Astrocyte of the cerebellum (primary cell): ENCODE measurements at places on chromosomes 16 and 17.

DNA sequence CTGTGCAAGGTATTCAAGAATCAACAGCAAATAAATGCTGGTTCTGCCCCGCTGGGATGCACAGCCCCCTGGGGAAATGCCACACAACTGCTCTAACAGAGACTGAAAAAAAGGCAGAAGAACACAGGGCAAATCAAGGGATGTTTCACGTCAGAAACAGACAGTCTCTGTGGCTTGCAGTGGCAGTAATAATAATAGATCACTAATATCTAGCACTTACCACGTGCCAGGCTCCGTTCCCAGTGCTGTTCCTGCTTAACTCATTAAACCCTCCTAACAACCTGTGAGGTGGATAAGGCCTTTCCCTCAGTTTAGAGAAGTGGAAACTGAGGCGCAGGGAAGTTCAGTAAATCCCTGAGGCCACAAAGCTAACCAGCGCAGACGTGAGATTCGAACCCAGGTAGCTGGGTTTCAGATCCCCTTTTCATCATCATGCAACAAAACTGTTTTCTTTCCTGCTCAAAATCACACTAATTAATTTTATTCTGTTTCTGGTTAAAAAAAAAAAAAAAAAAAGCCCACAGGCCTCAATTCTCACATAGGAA is 36.7 kb downstream of the ARHGAP17 start:
- no peak for DNase-seq

- no peak for DNase-seq
Observed at GRCh38 chr17:81885869-81886548, 5.4 kb downstream of the ALYREF start.

- DNase-seq, result no peak
Observed at GRCh38 chr17:2994441-2994840, 69.0 kb downstream of the OR1D5 start.

DNA sequence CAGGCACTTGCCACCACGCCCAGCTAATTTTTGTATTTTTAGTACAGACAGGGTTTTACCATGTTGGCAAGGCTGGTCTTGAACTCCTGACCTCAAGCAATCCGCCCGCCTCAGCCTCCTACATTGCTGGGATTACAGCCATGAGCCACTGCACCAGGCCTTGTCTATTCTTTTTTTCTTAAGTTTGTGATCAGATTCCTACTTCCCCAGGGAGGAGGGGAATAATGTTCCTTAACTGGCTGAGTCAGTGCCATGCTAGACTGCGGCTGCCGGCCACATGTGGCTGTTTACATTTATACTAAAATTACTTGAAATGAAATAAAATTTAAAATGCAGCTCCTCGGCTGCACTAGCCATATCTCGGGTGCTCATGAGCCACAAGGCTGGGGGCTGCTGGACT is 27.8 kb upstream of the USP36 start:
- DNase-seq, result no peak

DNA sequence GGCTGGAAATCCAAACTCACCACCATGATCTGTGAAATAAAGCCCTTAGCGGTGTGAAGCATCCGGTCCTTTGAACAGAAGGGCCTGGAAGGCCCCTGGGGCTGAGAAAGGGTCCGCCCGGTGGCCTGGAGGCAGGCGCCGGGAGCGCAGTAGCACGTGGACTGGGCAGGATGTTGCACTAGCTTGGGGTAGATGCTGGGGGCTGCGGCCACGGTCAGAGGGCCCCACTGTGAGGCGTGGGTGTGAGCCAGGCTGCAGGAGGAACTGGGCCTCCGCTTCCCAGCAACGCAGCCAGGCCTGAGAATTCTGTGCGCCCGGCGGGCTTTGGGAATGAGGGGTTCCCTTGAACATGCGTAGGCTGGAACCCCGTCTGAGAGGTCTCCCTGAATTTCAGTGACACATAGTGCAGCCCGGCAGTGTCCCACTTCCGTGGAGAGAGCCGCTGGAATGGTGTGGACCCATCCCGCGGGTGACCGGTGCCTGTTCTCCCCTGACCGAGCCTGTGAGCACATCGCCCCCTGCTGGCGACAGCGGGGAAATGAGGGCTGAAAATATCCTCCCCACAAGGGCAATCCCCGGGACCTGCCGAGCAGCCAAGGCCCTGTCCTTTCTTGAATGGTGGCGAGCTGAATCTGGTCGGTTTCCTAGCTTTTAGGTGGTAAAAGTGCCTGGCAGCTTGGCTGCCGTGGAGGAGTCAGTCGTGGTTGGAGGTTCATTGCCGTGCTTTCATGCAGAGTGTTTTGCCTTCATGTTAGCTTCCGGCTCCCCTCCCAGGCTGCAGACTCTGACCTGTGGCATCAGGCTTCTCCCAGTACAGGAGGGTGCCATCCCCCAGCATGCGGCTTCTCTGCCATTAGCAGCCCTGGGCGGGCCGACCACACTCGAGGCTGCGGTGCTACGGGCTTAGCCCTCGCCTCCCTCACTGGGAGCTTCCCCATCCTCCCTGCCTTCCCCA is 43.8 kb downstream of the DNAJA2 start:
- DNase-seq, result peak; percentile 11

DNA sequence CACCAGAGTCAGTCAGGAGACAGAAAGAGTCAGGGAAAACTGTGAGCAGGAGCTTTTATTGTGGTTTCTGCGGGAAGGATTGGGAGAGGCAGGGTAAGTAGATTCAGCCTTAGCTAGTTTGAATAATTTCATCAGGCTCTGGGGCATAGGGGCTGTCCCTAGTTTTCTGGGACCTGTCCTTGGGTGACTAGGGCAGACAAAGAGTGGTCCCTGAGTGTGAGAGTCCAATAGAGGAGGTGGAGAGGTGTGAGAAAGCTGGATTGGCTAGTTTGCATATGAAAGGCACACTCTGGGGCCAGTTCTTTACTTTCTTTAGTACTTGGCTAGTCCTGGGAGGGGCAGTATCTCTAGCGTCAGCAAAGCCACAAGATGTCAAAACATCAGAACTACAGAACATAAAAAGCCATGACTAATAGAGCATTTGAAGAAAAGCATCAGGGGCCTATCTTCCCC is 255.6 kb downstream of the HS3ST3A1 start:
- peak; percentile 92 for DNase-seq

GRCh38 chr17:68820825-68821481 is 134.2 kb downstream of the ABCA8 start:
- no peak for DNase-seq
